NCI-H1930 (cell line): ENCODE measurements at places on chromosomes 2 and 18.

GRCh38 chr2:218880102-218880858, at the start of gene WNT10A:
WNT10A (plus strand) TSS chr2:218880852; CDS start chr2:218880996, 144 bp downstream.
- DNase-seq: no peak

DNA sequence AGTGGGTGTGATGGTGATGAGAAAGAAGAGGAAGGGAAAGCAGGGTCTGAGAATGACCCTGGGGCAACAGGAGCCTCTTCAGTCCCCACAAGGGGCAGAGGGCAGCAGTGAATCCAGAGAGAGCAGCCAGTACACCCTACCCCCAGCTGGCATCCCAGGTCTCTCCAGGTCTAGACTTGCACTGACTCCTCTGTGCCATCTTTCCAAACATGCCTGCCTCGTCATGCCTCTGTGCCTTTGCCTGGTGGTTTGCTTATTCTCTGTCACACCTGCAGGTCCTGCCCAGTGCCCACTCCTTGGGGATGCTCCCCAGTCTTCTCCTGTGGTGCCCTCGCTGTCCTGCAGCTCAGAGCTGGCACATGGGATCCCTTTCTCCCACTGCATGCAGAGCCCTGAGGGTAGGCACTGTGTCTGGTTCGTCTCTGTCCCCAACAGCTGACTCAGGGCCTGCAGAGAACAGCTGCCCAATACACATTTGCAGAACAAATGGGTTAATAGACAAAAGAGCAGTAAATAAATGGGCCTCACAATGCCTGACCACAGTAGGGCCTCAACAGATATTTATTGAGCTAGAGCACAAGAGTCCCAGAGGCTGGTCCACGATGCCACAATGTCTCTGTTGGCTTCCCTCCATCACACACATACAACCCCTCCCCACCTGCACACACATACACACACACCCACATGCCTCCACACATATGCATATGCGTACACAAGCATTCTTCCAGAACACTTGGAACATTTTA, 89.8 kb downstream of the HS1BP3 start:
- no peak for DNase-seq

GRCh38 chr2:143730953-143731260, 601.7 kb downstream of the ARHGAP15 start:
- DNase-seq: no peak

GRCh38 chr2:143622106-143622505, 492.9 kb downstream of the ARHGAP15 start:
- peak; percentile 18 for DNase-seq

- no peak for DNase-seq
Observed at GRCh38 chr2:165435611-165436010, 33.9 kb upstream of the CSRNP3 start.

GRCh38 chr2:109438773-109439389, 174.9 kb downstream of the SEPTIN10 start:
- DNase-seq: no peak
